ENCODE measurements at places on chromosomes 5 and 9. TPM values are rescaled to one million over a fixed set of nuclear protein-coding genes. Genes with fewer than 3 reads are reported as not detected.

Gene PRR16
- not detected for total RNA-seq

DNA sequence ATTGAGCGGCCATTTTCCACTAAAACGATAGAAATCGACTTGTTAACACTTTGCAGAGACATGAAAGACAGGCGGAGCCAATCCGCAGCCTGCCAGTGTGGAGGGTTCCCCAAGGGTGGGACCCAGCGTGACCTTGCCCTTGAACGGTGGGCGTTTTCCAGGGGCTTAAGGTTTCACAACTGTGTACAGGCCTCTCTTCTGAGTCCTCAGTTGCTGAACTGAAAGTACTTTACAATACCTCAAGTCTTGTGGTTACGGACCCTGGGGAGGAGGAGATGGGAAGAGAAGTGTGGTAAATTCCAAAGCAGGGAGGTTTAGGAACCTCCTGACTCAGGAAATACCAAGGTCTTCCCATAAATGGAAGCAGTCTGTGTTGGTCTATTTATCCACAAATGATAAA lies 68.2 kb upstream of the CKMT2 start:
- DNase-seq: peak; percentile 12

- no peak for DNase-seq
Measured at GRCh38 chr9:4865681-4866080, 72.9 kb downstream of the RCL1 start.

DNA sequence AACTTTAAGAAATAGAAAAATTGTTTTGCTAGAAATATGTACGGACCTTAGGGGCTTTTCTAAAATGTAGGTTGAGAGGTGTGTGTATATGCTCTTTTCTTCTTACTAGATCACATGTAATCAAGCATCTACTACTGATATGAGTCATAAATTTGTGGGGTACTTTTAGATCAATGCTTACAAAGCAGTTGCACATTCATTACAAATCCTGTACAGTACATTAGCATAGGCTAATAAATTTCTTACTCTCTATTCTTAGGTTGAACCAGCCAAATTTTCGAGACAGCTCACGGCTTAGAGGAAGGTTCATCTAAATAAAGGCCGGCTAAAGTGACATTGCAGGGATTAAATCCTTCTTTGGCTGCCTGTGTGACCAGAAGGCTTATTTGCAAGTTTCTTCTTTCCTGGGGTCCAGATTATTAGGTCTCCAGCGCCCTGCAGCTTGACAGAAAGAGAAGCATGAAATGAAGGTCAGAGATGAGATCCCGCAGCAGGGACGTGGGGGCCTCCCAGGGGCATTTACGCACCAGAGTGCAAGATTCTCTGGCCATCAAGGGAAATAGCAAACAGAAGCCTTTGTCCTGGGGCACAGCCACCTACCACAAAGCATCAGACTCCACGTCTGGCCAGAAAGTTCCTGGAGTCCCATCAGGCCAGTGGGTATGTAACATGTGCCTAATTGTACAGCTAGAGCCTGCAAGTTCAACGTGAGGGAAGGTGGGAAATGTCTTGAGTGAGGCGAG lies 53.0 kb downstream of the NIM1K start:
- no peak for DNase-seq

GRCh38 chr5:42993516-42994245 lies 46.4 kb downstream of the ANXA2R start:
- DNase-seq: no peak

DNA sequence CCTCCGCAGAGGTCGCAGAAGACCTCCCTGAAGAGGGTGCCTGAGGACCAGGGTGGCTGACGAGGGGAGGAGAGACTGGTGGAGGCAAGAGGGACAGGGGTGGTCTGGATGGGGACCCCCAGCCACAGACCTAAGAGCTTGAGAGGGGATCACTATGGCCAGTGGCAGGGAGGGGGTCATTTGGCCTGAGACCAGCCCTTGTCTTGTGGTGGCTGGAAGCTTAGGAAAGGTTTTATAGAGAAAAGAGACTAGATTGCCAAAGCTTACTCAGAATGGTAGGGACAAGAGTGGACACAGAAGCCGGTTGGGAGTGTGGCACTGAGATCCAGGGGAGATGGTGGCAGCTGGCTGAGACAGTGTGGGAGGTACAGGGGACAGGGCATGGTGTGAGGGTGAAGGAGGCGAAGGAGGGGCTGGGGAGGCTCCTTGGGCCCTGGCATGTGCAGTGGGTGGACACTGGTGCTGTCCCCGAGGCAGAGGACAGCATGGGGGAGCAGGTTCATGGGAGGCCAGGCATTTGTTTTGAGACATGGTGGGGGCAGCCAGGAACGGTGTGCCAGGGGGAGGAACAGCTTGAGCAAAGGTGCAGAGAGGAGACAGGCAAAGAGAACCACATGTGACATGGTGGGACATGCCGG lies 123.0 kb downstream of the C9orf50 start:
- no peak for DNase-seq

Data from HT-29 (cell line).